ENCODE measurements at places on chromosomes 12 and 14. TPM values are rescaled to one million over a fixed set of nuclear protein-coding genes. Genes with fewer than 3 reads are reported as not detected.

The OTX2 gene
- total RNA-seq: not detected

The TAS2R10 gene
- total RNA-seq: 0.68 TPM

The GZMB gene
- not detected for total RNA-seq

The GPR132 gene
- total RNA-seq: not detected

DNA sequence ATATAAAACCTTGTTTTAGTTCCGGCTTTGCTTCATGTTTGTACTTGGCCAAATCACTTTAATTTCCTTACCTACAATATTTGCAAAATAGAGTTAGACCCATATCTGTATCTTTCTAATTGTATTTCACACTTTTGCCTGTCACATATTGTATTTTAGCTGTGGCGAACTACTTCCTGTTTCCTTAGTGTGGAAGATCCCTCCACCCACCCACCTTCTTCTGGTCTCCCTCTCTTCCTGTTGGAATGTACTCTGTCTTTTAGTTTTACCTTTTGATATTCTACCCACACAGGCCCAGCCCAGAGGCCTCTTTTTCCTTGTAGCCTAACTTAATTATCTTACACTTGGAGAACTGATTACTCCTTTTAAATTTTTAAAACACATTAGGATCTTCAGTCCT lies 78.2 kb downstream of the SCN8A start:
- no peak for DNase-seq

GRCh38 chr12:104486363-104486750 lies 29.6 kb downstream of the CHST11 start:
- peak; percentile 54 for DNase-seq
